CD8-positive, alpha-beta T cell (primary cell): ENCODE measurements at places on chromosomes 1 and 21.
A peak's percentile ranks its signal among the peaks of the same experiment; 100 is the strongest.

DNA sequence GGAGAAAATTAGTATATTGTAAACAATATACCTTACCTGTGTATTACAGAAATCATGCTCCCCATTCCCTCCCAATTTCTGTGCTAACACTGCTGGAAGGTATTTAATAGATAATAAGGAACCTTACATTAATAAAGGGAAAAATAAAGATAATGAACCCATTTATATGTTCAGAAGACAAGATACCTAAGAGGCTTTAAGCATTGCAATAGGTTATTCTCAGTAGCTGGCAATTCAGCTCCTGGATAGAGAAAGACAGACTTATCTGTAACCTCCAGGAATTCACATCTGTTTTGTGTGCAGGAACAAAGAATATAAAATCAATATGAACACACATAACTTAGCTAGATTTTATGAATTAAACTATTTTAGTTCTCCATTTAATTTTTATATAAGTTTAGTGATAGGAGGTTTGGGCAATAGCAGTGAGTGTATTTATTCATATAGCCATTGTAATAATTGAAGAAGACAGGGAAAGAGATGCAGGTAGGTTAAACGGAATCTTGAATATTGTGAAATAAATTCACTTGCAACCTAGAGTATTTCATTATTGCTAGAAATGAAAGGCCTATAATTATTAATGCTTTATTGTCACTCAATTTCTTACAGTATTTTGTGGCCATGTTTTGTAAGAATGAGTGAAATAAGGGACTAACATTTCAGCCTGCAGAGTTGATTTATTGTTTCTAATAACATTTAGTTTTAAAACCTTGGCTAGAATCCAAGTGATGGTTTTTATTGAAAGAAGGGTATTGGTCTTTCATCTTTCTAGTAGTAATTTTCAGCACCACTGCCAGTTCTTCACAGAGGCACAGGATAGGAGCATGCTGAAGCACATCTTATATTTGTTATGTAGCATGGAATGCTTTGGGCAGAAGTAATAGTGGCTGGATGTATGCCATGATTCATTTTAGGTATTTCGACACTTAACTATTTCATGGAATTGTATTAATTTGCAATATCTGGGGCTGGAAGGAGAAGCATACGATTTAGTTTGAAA, 1.5 kb downstream of the XPR1 start:
- DNase-seq, result no peak

DNA sequence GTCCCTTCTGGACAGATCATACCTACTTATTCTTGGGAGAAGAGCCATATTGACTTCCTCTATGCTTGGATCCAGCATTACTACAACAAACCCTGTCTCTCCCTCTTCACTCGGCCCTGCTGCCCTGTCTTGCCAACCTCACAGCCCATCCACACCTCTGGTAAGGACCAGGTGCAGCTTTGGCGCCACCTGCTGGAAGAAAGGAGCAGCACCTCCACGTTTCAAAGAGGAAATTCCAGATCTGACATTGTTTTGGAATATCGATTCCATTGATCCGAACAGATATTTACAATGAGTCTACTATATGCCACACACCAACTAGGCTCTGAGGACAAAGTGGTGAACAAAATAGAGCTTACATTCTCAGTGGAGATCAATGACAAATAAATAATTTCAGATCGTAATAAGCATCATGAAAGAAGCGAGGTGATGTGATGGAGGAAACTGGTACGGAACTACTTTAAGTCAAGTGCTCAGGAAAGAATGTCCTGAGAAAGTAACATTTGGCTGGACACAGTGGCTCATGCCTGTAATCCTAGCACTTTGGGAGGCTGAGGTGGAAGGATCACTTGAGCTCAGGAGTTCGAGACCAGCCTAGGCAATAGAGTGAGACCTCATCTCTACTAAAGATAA, 18.7 kb downstream of the MFSD2A start:
- peak; percentile 73 for DNase-seq

- DNase-seq, result no peak
Observed at GRCh38 chr1:198865319-198865718, 226.5 kb downstream of the PTPRC start.

DNA sequence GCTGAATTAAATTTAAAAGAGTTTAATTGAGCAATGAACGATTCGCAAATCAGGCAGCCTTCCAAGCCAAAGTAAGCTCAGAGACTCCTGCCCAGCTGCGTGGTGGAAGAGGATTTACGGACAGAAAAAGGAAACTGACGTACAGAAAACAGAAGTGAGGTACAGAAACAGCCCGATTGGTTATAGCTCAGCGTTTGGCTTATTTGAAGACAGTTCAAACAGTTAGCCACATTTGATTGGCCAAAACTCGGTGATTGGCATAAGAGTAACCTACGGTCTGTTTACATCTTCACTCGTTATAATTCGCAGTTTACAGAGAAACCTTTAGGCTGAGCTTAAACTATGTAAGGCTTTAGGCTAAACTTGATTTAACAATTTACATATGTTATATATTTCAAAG, 46.9 kb downstream of the CR1L start:
- DNase-seq, result no peak

DNA sequence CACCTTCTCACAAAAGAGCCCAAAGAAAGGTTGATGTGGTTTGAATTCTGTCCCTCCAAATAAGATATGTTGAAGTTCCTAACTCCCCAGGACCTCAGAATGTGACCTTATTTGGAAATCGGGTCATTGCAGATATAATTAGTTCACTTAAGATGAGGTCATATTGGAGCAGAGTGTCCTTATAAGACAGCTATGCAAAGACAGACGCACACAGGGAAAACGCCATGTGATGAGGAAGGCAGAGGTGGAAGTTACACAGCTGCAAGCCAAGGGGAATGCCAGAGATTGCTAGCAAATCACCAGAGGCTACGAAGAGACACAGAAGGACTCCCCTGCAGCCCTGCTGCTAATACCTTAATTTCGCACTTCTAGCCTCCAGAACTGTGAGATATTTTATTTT, 5.2 kb upstream of the ABCB10 start:
- DNase-seq, result no peak

DNA sequence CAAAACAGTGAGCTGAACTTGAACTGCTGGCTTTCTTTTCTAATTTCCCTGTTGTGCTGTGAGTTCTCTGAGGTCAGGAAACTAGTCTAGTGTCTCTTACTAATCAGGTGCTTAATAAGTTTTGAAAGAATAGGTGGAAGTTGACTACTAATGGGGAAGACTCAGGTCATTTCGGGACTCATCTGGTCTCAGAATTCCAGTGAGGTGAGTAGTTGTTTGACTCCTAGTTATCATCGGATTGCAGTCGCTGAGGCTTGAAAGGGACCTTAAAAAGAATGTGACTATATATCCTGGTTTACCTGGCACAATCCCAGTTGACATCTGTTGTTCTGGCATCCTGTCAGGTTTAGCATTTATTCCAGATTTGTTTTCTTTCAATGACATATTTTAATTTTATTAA, 81.4 kb upstream of the SPAG17 start:
- no peak for DNase-seq

GRCh38 chr1:185846672-185847444, 112.7 kb downstream of the HMCN1 start:
- DNase-seq, result no peak

- DNase-seq, result no peak
Observed at GRCh38 chr1:243475966-243476365, 220.1 kb downstream of the SDCCAG8 start.

DNA sequence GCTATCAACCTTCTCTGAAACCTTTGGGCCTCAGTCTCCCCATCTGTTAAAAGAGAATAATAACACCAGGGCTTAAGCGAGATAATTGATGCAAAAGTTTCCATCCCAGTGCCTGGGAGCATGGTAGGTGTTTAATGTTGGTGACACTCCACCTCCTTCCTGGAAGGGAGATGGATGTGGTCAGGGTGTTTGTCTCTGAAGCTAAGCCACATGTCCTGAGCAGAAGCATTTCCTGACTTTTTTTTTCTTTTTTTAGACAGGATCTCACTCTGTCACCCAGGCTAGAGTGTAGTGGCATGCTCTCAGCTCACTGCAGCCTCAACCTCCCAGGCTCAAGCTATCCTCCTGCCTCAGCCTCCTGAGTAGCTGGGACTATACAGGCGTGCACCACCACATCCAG, 72.6 kb upstream of the HMGB4 start:
- no peak for DNase-seq

- peak; percentile 7 for DNase-seq
Observed at GRCh38 chr1:4796161-4797015, 142.0 kb downstream of the AJAP1 start.

- no peak for DNase-seq
Observed at GRCh38 chr1:6128276-6129081, 51.6 kb downstream of the CHD5 start.

- DNase-seq, result no peak
Observed at GRCh38 chr1:220221670-220222069, 50.6 kb downstream of the RAB3GAP2 start.

DNA sequence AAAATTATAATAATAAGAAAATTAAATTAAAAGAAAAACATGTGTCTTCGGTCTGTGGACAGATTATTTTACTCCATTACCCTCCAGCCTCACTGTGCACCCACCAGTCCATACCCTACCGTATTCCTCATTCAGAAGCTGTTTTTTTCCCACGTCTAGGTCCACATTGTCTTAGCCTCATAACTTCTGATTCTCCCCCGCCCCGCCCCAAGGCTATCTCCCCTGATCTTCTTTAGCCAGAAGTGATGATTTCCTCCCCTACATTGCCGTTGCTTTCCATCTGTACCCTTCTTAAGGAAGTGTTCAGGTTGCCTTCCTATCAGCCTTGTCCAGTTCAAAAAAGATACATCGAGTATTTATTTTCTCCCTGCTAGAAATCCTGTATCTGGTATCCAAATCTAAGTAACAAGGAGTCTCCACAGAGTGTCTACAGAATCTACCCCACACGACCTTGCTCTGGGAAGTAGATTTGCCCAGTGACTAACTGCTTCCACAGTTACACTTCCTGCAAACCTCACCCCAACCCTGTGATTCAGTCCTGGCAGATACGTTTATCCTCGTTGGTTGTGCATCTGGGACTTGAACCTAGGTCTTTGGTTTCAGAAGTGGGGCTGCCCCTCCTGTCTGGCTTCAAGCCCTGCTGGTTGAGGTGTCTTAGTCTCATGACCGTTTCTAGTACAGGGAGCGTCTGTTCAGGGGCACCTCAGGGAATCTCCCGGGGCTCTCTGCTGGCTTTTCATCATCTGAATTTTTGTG, 470.2 kb downstream of the CAMTA1 start:
- DNase-seq, result no peak

- no peak for DNase-seq
Observed at GRCh38 chr1:23801338-23801748, 789 bp upstream of the GALE start.

- no peak for DNase-seq
Observed at GRCh38 chr1:9960011-9960410, 16.7 kb downstream of the NMNAT1 start.

- no peak for DNase-seq
Observed at GRCh38 chr1:98761219-98761865, 99.8 kb downstream of the SNX7 start.

- no peak for DNase-seq
Observed at GRCh38 chr1:107294686-107295085, 153.8 kb downstream of the NTNG1 start.

DNA sequence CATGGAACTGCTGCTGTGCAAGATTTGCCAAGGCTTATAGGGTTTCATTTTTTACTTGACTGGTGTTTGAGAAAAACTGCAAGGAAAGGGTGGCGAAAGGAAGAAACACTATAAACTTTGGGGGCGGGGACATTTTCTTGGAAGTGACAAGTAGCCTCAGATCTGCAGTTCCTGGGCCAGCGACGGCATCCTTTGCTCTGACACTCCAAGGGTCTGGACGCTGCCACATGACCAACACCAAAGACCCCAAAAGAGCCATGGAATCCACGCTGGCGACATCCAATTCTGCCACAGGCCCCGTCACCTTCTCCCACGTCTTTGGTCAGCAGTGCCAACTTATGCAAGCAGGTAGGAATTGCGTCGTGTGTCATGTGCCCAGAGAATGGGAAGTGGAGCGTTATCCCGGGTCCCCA, 193.4 kb downstream of the PRDM2 start:
- no peak for DNase-seq

GRCh38 chr21:46667741-46668380, 32.4 kb downstream of the PRMT2 start:
- DNase-seq, result no peak

DNA sequence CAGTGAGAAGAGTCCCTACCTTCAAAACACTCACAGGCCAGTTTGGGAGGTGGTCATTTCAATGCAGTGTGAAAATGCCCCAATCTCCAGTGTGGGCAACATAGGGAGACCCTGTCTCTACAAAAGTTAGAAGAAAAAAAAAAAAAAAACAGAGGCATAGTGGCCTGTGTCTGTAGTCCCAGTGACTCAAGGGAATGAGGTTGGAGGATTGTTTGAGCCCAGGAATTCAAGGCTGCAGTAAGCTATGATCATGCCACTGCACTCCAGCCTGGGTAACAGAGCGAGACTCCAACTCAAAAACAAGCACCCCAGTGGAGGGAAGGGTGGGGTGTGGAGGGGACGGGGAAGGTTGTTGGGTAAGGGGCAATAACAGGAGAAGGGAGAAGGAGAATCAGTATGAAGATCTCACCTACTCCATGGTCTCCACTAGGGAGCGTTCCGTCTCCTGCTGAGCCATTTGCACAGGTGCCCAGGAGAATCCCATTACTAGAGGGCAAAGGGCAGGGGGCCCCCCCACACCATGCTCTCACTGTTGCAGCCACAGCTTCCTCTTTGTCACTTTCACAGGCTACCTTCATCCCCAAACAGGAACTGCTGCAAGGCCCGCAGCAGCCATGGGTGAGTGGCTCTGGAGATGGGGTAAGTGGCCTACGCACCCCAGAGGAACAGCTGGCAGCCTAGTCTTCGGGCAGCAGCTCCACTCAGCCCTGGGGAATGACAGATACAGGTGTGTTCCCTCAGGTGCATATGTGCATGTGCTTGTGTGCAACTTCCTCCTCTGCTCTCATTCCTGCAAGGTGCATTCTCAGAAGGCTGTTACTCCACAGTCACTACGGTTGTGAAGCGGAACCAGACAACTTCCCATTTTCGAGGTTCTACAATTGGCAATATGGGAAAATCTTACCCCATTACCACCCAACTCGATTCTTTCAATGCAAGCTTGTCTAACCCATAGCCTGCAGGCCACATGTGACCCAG, 87.9 kb upstream of the LYST start:
- DNase-seq, result peak; percentile 65

- no peak for DNase-seq
Observed at GRCh38 chr1:241611063-241611462, 29.1 kb downstream of the CHML start.

DNA sequence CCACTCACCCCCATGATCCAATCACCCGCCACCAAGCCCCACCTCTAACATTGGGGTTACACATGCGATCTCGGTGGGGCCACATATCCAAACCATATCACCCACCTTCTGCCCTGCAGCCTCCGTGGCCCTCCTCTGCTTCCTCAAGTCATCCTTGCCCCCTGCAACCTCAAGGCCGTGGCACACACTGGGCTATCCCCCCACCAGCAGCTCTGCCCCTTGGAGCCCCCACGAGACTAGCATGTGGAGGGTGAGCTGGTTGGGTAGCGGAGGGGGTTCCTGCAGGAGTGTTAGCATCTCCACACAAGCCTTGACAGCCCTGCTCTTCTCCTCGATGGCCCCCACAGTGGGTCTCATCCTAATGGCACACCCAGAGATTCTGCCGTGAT, 100.8 kb downstream of the TOMM20 start:
- DNase-seq, result no peak

- peak; percentile 49 for DNase-seq
Observed at GRCh38 chr1:203306089-203306964, 1.0 kb downstream of the BTG2 start.

GRCh38 chr1:60153961-60154360, 80.4 kb upstream of the C1orf87 start:
- DNase-seq, result no peak
